ENCODE measurements at places on chromosomes 5 and 9.

- no peak for DNase-seq
These were observed 1408.3 kb downstream of the EFNA5 start for GRCh38 chr5:106262395-106262794.

GRCh38 chr5:103003872-103004271 lies 116.1 kb downstream of the GIN1 start:
- no peak for DNase-seq

GRCh38 chr5:180669661-180670060 lies 20.3 kb upstream of the FLT4 start:
- DNase-seq = peak; percentile 29

DNA sequence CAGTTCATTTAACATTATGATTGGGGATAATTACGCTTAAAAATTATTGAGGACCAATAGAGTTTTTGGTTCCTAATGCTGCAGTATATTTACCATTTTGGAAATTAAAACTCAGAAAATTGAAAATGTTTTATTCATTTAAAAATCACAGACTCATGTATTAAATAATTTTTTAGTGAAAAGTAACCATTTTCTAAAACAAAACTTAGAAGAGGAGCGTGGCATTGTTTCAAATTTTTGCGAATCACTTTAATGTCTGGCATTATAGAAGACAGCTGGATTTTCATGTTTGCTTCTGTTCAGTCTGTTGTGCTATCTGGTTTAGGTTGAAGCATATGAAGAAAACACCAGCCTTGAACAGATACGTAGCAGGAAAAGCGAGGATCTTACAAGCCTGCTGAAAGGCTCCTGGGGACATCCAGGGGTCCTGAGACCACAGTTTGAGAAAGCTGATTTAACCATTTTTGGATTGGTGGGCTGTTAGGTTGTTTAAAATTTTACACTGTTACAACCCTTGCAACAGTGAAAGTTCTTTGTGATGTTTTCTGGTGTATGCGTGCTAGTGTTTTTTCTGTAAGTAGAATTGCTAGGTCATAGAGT lies 1.6 kb downstream of the ZFYVE16 start:
- DNase-seq = no peak

DNA sequence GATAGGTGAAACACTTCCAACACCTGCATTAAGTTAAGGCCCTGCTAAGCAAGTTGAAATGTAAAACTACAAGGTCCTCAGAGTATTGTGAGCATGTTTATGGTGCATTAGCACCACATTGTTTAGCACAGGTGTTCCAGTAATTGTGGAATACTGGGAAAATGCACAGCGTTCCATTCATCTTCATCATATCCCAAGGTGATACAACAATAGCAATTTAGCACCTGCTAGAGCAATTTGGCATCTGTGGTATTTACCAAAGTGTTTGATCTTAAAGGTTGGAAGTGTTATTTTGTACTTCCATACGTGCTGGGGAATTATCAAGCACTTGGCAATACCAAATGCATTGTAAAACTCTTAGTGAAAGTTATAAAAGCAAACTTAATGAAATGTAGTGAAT lies 266.8 kb downstream of the CYLC2 start:
- DNase-seq = no peak

- no peak for DNase-seq
These were observed 107.1 kb downstream of the FBXL7 start for GRCh38 chr5:15607076-15607475.

DNA sequence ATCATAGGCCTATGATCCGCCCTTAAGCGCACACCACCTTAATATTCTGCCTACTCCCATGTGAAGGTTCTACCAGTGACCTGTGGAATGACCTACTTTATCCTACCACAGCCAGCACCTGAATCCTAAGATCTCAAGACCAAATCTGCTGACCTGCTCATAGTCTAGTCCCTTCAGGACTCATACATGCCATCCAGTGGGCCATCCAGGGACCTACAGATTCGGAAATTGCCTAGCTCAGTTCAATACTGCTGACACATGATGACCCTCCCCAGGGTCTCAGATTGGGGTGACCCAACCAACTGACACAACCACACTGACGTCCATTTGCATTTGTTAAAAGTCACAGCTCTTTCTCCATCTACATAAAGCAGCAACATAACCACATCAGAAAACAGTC lies 443.8 kb upstream of the ST8SIA4 start:
- DNase-seq = no peak

- DNase-seq = no peak
These were observed 156.1 kb downstream of the GHR start for GRCh38 chr5:42579320-42579719.

DNA sequence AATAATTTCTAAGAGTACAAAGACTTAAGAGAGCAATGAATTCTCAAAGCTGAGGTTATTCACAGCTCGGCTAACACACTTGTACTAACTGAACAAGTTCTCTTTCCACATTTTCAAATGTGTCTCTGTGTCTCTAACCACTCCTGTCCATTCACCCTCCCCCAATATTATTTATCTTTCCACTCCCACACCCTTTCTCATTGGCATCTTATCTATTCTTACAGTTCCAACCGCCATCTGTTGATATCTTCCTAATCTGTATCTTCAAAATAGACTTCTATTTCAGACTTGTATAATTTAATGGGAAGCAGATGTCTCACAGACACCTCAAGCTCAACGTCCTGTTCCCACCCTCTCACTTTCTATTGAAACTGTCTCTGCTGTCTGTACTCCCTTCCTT lies 205.9 kb downstream of the ANXA1 start:
- no peak for DNase-seq

DNA sequence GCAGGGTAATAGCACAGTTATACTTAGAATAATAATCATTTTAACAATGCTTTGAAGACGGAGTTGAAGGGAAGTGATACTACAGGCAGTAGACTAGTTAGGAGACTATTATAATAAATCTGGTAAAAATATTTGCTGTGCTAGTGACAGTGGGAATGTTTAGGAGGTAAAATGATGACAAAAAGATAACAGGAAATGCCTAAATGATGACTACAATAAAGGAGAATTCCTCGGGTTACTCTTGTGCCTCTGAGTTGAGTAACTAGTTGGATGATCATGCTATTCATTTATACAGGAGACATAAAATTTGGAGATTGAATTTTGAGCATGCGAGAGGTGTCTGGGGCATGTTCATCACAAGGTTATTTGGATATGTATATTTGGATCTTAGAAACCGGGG lies 32.2 kb upstream of the PAM start:
- no peak for DNase-seq

- no peak for DNase-seq
These were observed 752.8 kb downstream of the IRX1 start for GRCh38 chr5:4348423-4348822.

- no peak for DNase-seq
These were observed 154.2 kb upstream of the WWC1 start for GRCh38 chr5:168137265-168137664.

GRCh38 chr9:121788686-121789366 lies 137.4 kb downstream of the DAB2IP start:
- DNase-seq = no peak

- peak; percentile 11 for DNase-seq
These were observed 216.2 kb upstream of the ACTBL2 start for GRCh38 chr5:57698802-57699201.

- no peak for DNase-seq
These were observed 1.3 kb downstream of the FGF1 start for GRCh38 chr5:142684508-142685041.

GRCh38 chr9:91220491-91221135 lies 141.1 kb downstream of the AUH start:
- DNase-seq = no peak

DNA sequence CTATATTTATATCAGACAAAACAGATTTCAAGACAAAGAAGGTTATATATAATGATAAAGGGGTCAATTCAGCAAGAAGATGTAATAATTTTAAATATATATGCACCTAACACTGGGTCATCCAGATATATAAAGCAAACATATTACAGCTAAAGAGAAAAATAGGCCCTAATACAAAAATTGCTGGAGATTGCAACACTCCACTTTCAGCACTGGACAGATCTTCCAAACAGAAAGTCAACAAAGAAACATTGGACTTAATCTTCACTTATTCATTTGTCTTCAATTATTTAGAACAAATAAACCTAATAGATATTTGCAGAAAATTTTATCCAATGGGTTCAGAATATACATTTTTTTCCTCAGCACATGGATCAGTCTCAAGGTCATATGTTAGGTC lies 45.8 kb downstream of the MEIKIN start:
- DNase-seq = no peak

- DNase-seq = no peak
These were observed 354.2 kb downstream of the MRPS30 start for GRCh38 chr5:45162974-45163373.

DNA sequence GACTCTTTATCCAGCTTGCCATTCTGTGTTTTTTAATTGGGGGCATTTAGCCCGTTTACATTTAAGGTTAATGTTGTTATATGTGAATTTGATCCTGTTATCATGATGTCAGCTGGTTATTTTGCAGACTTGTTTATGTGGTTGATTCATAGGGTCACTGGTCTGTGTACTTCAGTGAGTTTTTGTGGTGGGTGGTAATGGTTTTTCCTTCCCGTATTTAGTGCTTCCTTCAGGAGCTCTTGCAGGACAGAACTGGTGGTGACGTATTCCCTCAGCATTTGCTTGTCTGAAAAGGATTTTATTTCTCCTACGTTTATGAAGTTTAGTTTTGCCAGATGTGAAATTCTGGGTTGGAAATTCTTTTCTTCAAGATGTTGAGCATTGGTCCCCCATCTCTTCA lies 381.1 kb downstream of the MAN2A1 start:
- DNase-seq = no peak

GRCh38 chr9:105444130-105444529 lies 3.7 kb upstream of the FSD1L start:
- DNase-seq = no peak

- peak; percentile 22 for DNase-seq
These were observed 3.7 kb upstream of the BAAT start for GRCh38 chr9:101388507-101388993.

Measured in SHP77 (cell line).